ENCODE measurements at places on chromosomes 11 and 22.
A peak's percentile ranks its signal among the peaks of the same experiment; 100 is the strongest.

DNA sequence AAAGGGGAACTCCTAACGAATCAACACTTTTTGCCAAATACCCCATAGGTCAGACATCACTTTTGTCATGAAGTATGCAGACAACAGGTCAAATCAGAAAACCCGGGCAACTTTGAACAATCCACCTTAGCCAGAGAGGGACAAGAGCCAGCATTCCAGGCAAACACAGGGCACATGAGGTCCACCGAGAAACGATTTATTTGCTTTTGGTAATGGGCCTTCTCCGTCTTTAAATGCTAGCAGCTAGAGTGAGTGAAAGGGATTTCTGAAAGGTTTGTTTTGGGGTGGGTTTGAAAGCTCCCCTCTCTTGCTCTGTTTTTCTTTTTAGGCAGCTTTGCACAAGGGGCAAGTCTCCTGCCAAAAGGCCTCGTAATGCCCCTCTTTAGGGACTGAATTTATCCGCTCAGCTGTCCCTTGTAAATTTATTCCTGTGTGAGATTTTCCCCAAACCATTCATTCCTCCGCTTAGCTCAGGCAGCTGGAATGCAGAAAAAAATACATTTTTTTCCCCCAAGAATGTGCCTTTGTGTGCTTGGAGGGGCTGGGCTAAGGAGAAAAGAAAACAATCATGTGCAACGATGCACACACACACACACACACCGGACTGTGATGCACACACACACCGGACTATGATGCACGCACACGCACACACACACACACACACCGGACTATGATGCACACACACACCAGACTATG is 196.9 kb downstream of the SNX19 start:
- DNase-seq: peak; percentile 53

- DNase-seq: peak; percentile 21
These were observed 145.8 kb upstream of the ARHGAP20 start for GRCh38 chr11:110857892-110858546.

DNA sequence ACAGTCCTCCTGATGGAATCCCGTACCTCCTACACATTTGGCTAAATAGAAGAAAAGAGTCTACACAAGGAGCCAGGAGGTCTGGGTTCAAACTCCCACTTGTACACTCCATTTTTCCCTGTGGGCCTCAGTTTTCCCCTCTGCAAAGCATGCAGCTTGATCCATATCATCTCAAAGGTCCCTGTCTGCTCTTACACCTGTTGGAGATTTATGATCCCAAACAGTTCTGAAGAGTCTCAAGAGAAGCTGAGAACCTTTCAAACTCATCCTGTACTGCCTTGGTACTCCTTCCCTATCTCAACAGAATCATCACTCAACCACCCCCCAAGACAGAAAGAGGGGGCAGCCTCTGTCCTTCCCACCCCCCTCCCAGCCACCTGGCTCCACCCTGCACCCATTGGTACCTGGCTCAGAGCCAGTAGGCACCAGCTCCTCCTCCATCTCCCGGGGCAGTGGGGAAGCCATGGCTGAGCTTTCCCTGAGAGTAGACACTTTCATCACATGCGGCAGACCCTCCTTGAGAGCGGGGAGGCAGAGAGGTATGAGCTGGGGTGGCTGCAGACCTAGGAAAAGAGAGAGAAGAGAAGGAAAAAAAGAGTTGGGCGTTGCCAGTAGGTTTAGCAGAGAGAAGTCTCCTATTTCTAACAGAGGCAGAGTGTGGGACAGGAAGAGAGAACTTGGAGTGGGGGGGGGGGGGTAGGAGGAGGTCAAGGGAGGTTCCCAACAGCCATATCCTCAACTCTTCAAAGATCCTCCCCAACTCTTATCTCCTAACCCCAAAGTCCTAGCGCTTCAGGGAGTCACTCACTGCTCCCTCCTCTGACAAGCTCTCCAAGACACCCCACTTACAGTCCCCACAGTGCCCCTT is 3.1 kb downstream of the TNKS1BP1 start:
- peak; percentile 60 for DNase-seq

DNA sequence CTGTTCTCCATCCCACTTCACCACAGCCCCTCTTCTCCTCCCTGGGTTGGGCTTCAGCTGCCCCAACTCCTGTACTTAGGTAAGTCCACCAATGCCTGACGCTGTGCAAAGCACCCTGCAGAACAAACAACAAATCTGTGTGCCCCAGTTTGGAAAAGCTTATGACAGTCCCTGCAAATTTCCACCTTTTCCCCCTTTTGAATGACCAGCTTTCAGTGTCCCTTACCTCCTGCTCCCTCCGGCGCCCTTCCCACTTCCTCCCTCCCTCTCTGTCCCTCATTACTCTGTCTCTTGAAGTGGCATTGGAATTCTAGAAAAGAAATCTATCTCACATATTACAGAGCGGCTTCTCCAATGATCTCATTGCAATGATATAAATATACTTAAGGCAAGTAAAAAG is 352.9 kb upstream of the B3GAT1 start:
- no peak for DNase-seq

DNA sequence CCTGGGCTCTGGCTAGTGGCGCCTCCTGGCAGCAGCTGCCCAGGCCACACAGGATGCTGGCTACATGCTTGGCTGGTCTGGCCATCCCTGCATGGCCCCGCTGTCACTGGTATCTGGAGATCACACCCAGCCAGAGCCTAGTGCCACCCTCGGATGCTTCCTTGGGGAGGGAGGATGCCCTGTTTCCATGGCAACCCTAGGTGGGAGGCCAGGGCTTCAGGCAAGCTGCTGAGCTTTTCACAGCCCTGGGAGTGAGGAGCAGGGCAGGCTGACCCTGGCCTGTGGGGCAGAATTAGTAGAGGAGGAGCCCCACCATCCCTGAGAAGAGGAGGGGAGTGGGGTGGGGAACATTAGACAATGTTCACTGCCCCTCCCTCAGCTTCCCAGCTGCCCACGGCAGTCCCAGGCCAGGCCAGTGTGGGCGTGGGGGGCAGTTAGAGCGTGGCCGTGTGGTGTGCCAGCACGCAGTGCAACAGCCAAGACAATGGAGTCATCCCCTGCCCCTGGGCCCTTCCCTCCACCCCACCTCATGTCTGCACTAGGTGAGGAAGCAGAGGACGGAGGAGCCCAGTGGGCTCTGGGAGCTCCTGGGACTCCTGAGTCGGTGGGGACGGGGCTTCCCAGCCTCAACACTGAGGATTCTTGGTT is 50.4 kb downstream of the PARVB start:
- DNase-seq: no peak

- DNase-seq: no peak
These were observed 3.8 kb upstream of the RNF141 start for GRCh38 chr11:10544491-10545465.

DNA sequence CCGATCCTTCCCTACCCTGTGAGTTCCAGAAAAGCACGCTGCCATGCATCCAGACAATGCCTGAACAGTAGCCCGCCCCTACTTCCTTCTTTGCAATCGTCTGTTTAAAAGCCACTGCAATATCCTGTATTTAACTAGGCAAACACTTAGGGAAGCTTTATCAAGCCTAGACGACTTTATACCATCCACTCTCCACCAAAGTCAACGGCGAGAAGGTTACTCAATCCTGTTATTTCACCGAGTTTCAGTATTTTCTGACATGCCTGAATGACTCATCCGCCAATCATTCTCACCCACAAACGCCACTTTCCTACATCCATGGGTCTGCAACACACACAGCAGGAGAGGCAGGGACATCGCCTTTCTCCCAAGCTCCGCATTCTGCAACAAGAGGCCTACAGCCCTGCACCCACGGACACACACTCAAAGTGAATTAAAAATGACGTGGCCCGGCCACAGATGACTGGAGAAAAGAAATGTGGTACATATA is 9.3 kb downstream of the CELSR1 start:
- DNase-seq: no peak

GRCh38 chr11:99271527-99271926 is 250.8 kb downstream of the CNTN5 start:
- no peak for DNase-seq

DNA sequence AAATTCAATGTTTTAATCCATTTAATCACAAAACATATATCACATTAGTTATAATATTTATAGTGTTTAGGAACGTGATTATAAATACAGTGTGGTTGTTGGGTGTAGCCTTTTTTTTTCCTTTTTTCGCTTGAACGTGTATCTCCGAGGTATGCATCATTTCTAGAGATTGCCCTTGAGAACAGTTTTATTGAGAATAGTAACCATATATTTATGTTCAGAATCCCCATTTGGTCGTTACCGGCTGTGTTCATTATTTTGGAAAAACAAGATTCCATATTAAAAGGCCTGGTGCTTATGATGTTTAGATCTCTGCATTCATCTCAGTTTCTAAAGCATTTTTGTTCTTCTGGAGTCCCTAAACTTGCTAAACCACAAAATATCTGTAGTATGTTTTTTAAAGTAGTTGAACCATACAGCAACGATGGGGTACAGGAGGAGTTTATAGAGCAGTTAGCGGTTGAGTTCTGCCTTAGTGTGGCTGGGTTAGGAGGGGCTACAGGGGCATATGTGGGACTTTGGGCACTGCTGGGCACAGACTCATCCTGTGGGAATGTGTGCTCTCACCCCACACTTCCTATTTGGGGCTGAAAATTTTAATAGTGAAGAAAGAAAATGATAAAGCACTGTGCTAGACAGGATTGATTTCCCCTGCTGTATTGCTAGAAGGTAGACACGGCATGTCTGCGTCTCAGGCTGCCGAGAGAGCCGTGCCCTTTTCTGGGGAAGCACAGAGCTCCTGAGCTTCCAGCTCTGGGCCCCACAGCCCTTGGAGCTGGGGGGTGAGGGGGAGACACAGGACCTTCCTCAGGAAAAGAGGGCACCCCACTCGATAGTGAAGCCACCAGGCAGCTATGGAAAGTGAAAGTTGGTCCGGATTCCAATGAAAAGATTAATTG is 81.5 kb upstream of the PPARA start:
- DNase-seq: peak; percentile 73

- DNase-seq: no peak
These were observed 119.8 kb upstream of the CADM1 start for GRCh38 chr11:115624065-115624464.

GRCh38 chr11:69108559-69108958 is 47.2 kb upstream of the SMIM38 start:
- no peak for DNase-seq

Data from AG08395 (cell line).